ENCODE measurements at places on chromosomes 7 and 10. TPM values are rescaled to one million over a fixed set of nuclear protein-coding genes. Genes with fewer than 3 reads are reported as not detected.

Gene SLC29A3
- polyA plus RNA-seq: 16.2 TPM

Gene POR
- polyA plus RNA-seq: 67.7 TPM

Gene DLX5
- polyA plus RNA-seq: 0.58 TPM

Gene TMEM178B
- polyA plus RNA-seq: 2.2 TPM

Gene SDK1
- polyA plus RNA-seq: 6.4 TPM

GRCh38 chr10:49056356-49056755, 59.0 kb downstream of the VSTM4 start:
- no peak for DNase-seq

- DNase-seq: no peak
These were observed 101.5 kb downstream of the GRM3 start for GRCh38 chr7:86745013-86745745.

DNA sequence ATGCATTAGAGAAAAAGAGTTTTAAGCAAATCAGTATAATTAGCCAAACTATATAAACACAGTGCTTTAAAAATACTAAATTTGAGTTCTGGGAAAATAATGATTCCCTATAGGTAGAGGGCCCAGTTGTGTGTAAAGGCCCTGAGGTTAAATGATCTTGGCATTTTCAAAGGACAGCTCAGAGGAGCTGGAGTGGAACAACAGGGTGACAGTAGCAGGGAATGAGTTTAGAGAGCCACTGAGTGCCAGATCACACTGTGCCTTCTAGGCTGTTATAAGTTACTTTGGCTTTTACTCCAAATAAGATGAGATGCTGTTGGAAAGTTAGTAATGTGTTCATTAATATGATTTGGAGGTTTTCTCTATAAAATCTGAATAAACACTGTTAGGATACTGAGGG, 34.6 kb downstream of the VWDE start:
- DNase-seq: no peak

DNA sequence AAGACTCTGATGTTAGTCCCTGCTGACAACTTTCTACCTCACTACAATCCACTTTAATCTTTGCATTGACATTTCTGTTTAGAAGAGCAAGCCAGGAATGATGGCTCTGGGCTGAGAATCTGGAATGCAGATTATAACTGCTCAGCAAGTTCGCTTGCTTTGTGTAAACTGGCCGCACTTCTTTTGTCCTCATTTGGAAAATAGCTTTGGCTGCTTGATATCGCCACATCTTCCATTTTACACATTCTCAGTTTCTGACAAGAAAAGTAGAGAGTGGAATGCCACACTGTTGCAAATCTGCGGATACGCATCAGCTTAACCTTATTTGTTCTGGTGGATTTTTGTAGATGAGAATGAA, 429.8 kb downstream of the KCNMA1 start:
- no peak for DNase-seq

DNA sequence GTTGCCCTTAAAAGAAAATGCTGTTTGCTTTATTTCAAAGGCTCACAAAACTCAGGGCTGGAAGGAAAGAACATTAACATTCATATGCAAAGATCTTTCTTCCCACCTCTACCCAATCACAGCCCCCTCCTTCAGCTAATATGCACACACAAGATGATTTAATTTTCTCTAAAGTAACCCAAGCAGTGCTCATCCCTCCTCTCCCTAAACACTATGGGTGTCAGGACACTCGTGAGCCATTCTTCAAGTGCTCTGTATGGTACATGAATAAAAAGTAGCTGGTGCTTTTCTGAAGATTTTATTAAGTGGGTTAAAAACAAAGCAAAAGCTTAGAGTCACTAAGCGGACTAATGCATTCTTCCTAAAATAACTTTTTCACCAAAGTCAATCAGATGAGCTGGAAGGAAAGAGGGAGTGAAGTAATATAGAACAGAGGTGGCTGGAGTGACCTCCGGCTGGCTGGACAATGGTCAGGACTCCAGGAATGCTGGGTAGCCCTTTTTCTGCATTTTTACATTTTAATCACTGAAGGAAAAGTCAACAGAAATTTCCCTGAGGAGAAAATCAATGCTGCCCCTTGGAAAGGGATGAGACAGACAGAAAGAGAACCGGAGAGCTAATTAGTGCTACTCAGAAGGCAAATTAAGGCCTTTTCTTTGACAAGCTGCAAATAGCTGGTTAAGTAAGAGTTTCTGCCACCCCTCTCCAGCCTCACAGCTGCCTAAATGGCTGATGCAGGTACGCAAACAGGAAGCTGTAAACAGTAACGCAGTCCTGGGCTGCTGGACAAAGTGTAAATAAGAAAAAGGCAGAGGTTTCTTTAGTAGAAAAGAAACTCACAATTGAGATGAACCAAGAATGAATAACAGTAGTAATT, 6.6 kb downstream of the DGKI start:
- no peak for DNase-seq

GRCh38 chr10:132609211-132609610, 71.6 kb downstream of the INPP5A start:
- DNase-seq: no peak

- no peak for DNase-seq
These were observed 93.2 kb upstream of the SAMD8 start for GRCh38 chr10:75018251-75018650.

GRCh38 chr7:1092806-1093501, 5.0 kb downstream of the GPER1 start:
- DNase-seq: no peak

GRCh38 chr7:39353615-39354376, 212.4 kb upstream of the YAE1 start:
- DNase-seq: no peak

GRCh38 chr10:62811159-62811875, 4.8 kb downstream of the EGR2 start:
- DNase-seq: no peak

DNA sequence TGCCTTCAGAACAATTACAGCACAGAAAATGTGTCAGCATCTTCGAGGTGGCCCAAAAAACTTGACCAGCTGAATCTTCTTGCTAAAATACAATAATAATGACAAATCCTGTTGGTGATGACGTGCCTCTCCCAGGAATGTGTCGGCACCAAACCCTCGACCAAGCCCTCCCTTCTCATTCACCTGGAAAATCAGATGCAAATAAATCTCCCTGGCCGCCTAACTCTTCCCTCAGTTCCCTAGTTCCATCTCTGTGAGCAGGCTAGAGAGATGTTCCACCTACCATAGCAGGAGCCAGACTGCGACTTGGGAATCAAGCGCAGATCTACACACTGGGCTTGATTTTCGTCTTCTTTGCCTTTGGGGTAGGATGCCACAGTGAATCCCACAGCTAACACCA, 4.1 kb downstream of the PRSS1 start:
- DNase-seq: no peak

- no peak for DNase-seq
These were observed 17.7 kb downstream of the FOXK1 start for GRCh38 chr7:4699841-4700240.

GRCh38 chr7:81484261-81484660, 285.6 kb downstream of the HGF start:
- peak; percentile 18 for DNase-seq

GRCh38 chr10:3623746-3624145, 161.3 kb downstream of the KLF6 start:
- DNase-seq: peak; percentile 15

Measured in large intestine (tissue), 12 donors.